Renal cortical epithelial cell (primary cell): ENCODE measurements at places on chromosomes 11 and 22. TPM values are rescaled to one million over a fixed set of nuclear protein-coding genes. Genes with fewer than 3 reads are reported as not detected.

DNA sequence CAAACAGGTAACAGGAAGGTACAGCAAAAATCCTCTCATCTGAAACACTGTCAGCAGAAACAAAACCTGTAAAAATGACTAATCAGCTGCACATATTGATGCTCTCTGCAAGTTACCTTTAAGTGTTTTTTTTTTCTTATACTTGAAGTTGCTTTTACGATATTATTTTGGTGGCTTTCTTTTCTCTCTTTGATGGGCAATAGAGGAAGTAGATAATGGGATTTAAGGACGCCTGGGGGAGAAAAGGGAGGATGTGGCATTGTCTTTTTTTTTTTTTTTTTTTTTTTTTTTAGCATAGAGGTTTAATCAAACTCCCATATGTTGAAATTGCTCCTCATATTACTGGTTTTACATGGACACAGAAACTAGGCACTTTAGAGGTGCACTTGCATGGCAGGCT, 11.4 kb upstream of the ADSL start:
- DNase-seq = no peak

DNA sequence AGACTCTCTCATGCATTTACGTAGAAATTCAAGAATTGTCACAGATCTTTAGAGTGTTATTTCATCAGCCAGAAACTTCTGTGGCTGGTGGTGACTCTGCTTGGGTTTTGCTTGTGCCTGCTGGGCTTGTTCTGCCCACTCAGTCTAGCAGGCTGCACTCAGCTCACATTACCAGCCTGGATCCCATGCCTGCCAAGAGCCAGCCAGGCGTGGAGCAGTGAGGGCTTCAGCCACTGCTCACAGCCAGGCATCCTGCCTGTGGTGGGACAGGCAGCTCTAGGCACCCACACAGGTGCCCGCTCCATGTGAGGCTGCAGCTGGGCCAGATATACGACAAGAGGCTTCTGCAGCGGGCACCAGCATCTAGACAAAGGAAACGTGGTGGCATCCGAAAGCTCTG, 1213.3 kb upstream of the RAG2 start:
- peak; percentile 32 for DNase-seq

- no peak for DNase-seq
Observed at GRCh38 chr22:27507111-27507611, 294.4 kb downstream of the MN1 start.

DNA sequence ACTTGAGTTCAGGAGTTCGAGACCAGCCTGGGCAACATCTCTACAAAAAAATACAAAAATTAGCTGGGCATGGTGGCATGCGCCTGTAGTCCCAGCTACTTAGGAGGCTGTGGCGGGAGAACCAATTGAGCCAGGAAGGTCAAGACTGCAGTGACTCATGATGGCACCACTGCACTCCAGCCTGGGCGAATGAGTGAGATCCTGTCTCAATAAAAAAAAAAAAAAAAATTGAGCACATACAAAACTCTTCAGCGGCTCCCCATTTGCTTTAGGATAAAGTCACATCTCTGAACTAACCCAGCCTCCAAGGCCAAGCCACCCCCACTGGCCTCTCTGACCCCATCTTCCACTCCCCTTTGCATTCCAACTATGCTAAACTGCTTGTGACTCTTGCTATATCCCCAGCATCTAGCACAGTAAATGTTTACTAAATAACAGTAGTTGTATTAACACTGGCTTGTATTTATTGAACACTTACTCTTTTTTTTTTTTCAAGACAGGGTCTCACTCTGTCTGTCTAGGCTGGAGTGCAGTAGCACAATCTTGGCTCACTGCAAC, 28.9 kb downstream of the CREB3L1 start:
- DNase-seq = no peak

- DNase-seq = no peak
Observed at GRCh38 chr11:34637303-34637702, 16.4 kb downstream of the EHF start.

Gene A4GALT
- total RNA-seq = 23.8 and 64.8 TPM in 2 replicates

Gene LRP5
- 16.8 and 58.6 TPM in 2 replicates for total RNA-seq
